ENCODE measurements at places on chromosomes 12 and 14. TPM values are rescaled to one million over a fixed set of nuclear protein-coding genes. Genes with fewer than 3 reads are reported as not detected.

Gene WDHD1
- 2.7 TPM for total RNA-seq

Gene KCNA1
- not detected for total RNA-seq

GRCh38 chr12:56317675-56318074 is 1.9 kb upstream of the CNPY2 start:
- H3K4me3 ChIP-seq = no peak overlapping the region
- H3K27ac ChIP-seq = no peak overlapping the region
- peaks cover 36% of the 10 kb centered on the region for H3K36me3 ChIP-seq
- no peak for DNase-seq
- no peaks in the 10 kb centered on the region for H3K27me3 ChIP-seq

Gene TRAFD1
- 32.6 TPM for total RNA-seq

GRCh38 chr14:32381869-32382268 is 52.8 kb downstream of the AKAP6 start:
- H3K4me3 ChIP-seq = no peak overlapping the region
- H3K27me3 ChIP-seq = no peaks in the 10 kb centered on the region
- no peak for DNase-seq
- no peaks in the 10 kb centered on the region for H3K36me3 ChIP-seq
- H3K27ac ChIP-seq = no peak overlapping the region
- no peaks in the 10 kb centered on the region for H3K4me1 ChIP-seq

Gene KIF26A
- total RNA-seq = 1.8 TPM

Data from adrenal gland (tissue), 19 donors.